Dermis lymphatic vessel endothelial cell (primary cell): ENCODE measurements at places on chromosomes 7 and 10. TPM values are rescaled to one million over a fixed set of nuclear protein-coding genes. Genes with fewer than 3 reads are reported as not detected.

The SPACDR gene
- 0.09 and 0.22 TPM in 2 replicates for total RNA-seq

The SPDYE2 gene
- not detected in 2 replicates for total RNA-seq

The HMX3 gene
- total RNA-seq = not detected in 2 replicates

The MYPN gene
- 0.11 TPM in 1 of 2 replicates, not detected in the other for total RNA-seq

The HOXA11 gene
- 0.09 and 0.11 TPM in 2 replicates for total RNA-seq

The ELOVL3 gene
- total RNA-seq = not detected in 2 replicates

The CYP2C18 gene
- total RNA-seq = not detected in 2 replicates

The SPDYE8 gene
- total RNA-seq = not detected in 2 replicates

The SMO gene
- 1.5 and 2.1 TPM in 2 replicates for total RNA-seq

The SPAM1 gene
- not detected in 2 replicates for total RNA-seq

The ARHGEF5 gene
- 0.11 and 0.34 TPM in 2 replicates for total RNA-seq

The HTR5A gene
- total RNA-seq = not detected in 2 replicates

The BEND7 gene
- total RNA-seq = 6.7 and 9.3 TPM in 2 replicates

The WEE2 gene
- total RNA-seq = under 0.01 and 0.11 TPM in 2 replicates
